ENCODE measurements at places on chromosomes 16 and 17. TPM values are rescaled to one million over a fixed set of nuclear protein-coding genes. Genes with fewer than 3 reads are reported as not detected.

GRCh38 chr17:794876-795275 lies 12.7 kb downstream of the MRM3 start:
- peak; percentile 93 for DNase-seq

GRCh38 chr16:85173146-85173980 lies 61.1 kb upstream of the CIBAR2 start:
- peak; percentile 70 for DNase-seq

DNA sequence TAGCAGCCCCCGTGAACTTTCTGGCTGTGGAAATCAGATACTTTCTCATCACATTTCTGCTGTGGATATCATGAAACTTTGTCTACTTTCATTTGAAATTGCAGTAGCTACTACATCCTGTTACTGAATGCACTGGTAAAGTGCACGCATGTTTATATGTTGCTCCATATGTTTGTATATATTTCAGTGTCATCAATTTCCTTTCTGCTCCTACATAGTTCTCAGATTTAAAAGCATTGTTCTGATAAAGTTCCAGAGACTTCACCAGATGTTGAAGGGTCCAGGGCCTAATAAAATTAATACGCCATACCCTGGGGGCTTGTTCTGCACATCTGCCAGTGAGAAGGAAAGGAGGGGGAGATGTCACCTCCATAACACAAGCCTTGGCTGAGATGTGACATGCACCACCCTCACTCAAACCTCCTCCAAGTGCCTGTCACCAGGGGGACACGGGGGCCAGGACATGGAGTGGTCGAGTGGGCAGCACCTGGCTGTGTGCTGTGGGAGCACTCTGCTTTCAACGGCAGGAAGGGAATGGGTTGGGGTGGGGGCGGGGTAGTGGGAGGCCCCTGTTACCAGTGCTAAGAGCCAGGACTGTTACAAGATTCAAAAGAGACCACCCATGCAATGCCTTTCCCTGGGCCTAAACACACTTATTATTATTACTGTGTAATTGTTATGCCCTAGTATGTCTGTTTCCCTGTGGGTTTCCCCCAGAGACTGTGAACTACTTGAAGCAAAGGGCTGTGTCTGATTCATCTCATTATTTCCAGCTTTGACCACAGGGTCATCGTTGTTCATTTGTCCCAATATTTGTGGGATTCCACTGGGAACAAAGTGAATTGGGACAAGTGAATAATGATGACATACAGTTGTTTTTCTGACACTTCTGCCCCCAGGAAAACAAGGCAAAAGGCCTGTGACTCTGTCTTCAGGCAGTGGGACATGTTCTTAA lies 193.4 kb downstream of the FOXL1 start:
- DNase-seq, result no peak

- no peak for DNase-seq
These were observed 21.6 kb upstream of the RASL10B start for GRCh38 chr17:35709874-35710273.

- no peak for DNase-seq
These were observed 33.9 kb upstream of the SEC14L1 start for GRCh38 chr17:77106874-77107358.

- DNase-seq, result no peak
These were observed 39.5 kb upstream of the HLF start for GRCh38 chr17:55225237-55225636.

GRCh38 chr17:39080421-39081078 lies 70.9 kb downstream of the PLXDC1 start:
- peak; percentile 90 for DNase-seq

DNA sequence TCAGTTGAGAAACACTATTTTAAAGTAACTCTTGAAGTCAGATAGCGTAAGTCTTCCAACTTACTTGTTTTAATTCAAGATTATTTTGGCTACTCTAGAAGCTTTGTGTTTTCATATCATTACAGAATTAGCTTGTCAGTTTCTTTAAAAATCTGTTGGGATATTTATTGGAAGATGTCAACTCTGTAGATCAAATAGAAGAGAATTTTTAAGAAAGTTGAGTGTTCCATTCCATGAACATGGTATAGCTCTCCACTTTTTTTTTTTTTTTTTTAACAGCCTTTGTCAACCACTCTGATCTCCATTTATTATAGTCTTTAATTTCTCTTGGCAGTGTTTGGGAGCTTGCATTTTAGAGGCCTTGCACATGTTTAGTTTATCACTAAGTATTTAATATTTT lies 28.7 kb downstream of the NLK start:
- DNase-seq, result no peak

- DNase-seq, result peak; percentile 44
These were observed 37.4 kb upstream of the RPH3AL start for GRCh38 chr17:390025-390424.

- no peak for DNase-seq
These were observed 20.3 kb upstream of the CALB2 start for GRCh38 chr16:71338193-71338592.

GRCh38 chr16:4307215-4308037 lies 8.4 kb upstream of the GLIS2 start:
- DNase-seq, result peak; percentile 98

DNA sequence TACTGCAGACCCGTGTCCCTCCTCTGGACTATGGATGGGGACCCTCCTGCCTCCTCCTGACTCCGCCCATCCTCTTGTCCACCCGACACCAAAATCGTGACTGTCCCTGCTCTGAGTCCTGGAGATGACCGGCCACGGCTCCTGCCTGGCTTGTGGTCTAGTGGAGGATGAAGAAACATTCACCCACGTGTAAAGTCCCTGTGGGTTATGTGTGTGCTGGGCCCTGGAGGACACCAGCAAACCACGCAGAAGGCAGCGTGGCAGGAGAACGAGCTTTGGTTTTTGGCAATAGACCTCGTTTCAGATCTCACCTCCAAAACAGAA lies 11.9 kb downstream of the SPNS2 start:
- DNase-seq, result no peak

GRCh38 chr17:75897160-75898019 lies 639 bp upstream of the TRIM65 start:
- peak; percentile 88 for DNase-seq

GRCh38 chr17:80817321-80817845 lies 174.3 kb upstream of the CHMP6 start:
- DNase-seq, result peak; percentile 62

GRCh38 chr16:65833171-65833871 lies 533.2 kb upstream of the CDH5 start:
- no peak for DNase-seq

- no peak for DNase-seq
These were observed 64.8 kb downstream of the C16orf95 start for GRCh38 chr16:87252269-87252970.

DNA sequence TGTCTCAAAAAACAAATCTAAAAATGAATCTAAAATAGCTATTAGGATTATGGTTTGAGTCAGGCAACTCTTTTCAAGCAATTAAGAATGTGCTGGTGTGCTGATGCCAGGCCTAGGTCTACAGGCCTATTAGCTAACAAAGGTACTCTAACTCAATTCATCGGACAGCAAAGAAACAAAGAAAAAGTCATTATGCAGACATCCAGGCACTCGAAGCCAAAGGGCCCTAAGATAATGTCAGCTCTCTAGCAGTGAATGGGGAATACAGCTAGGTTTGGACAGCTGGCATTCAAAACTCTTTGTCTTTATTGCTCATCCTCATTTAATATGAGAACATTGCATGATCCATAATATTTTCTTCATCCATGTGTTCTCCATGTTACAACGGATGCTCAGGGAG lies 108.5 kb downstream of the TMEM114 start:
- DNase-seq, result no peak

DNA sequence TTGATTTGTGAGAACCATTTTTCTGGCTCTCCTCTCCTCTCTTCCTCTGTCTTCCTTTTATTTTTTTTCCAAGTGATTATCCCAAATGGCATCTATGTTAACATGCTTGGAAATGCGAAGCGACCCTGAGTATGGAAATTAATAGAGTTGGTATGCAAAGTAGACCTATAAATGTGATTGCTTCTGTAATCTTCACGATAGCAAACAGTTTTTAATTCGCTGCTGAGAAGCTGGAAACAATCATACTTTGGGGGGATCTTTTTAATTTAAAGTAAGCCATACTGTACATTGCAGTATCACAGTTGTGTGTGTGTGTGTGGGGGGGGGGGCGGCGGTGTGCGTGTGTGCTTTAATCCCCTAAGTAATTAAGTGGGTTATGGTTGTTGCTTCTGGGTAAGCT lies 233.3 kb downstream of the CDH13 start:
- no peak for DNase-seq

DNA sequence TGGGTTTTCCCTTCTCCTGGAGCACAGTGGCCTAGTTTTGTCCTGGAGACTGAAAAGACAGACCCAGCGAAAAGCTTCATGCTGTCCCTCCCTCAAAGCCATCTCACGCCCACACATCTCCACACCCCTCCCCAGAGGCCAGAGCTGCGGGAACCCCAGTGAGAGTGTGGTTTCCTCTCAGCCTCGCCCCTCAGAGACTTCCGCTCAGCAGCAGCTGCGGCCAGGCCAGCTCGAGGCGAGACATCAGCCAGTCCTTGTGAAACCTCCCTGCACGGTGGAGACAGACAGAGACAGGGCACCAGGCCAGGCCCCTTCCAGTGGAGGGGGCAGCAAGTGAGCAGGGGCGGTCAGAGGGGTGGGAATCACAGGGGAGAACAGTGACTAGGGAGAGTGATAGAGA lies 77.0 kb upstream of the TNRC6C start:
- peak; percentile 98 for DNase-seq

GRCh38 chr16:2486645-2487516 lies 12.0 kb downstream of the TBC1D24 start:
- no peak for DNase-seq

DNA sequence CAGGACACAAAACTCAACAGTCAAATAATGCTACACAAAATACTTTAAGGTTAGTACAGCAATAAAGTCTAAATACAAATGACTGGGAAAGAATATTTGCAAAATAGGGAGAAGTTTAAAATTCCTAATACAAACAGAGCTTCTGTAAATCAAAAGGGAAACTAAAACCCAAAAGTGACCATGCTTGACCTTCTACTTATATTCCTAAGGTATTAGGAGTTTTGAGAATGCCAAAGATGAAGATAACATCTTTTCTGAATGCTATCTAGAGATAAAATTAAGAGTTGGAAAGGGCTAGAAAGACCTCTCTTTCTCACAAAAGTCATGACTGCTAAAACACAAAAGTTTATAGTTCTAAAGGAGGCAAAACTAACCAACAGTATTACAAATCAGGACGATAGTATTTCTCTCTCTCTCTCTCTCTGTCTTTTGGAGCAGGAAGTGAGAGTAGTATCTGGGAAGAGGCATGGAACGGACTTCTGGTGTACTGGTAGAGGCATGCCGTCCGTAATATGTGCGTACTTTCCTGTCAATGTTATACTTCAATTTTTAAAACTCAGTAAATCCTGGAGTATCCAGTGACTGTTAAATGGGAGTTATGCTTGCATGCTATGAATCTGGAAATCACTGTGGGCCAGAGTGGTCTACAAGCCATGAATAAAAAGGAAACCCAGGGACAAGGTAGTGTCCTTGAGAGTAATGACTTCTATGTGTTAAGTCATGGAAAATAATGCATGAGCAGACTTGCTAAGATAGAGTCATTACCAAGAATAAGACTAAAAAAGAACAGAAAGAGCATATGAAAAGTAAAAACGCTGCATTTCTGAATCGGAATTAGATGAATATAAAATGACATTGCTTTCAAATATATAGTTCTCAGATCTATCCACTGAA lies 49.7 kb upstream of the ANKFY1 start:
- no peak for DNase-seq

DNA sequence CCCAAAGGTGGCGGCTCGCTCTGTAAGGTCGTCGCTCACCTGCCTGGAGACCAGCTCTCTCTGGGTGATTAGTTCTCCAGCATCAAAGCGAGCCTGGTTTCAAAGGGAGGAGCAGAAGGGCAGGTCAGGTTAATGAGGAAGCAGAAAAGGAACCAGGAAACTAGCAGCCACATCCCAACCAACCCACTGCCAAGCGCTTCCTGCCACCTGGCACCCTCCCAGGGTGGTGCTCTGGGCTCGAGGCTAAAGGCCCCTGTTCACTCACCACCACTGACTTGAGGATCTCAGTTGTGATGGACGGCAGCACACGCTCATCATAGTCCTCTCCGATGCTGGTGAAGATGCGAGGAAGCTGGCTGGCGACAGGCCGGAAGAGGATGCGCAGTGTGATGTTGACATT lies 5.6 kb downstream of the PHB1 start:
- peak; percentile 51 for DNase-seq

DNA sequence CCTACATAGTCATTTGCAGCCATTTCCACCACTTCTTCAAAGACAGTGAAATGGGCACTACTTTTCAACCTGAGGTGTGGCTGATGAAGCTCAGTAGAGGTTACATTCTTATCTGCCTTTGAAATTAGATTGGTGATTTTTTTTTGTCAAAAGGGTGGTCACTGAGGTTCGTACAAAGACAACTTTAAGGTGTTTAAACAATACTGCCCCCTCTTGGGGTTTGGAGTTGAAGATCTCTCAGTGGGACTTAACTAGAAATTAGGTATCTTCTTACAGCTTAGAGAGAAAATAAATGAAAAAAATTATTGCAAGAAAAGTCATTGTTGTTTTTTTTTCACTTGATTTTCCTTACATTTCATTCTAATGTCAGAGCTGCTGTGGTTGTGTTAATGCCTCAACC lies 713.2 kb downstream of the CDH11 start:
- DNase-seq, result no peak

DNA sequence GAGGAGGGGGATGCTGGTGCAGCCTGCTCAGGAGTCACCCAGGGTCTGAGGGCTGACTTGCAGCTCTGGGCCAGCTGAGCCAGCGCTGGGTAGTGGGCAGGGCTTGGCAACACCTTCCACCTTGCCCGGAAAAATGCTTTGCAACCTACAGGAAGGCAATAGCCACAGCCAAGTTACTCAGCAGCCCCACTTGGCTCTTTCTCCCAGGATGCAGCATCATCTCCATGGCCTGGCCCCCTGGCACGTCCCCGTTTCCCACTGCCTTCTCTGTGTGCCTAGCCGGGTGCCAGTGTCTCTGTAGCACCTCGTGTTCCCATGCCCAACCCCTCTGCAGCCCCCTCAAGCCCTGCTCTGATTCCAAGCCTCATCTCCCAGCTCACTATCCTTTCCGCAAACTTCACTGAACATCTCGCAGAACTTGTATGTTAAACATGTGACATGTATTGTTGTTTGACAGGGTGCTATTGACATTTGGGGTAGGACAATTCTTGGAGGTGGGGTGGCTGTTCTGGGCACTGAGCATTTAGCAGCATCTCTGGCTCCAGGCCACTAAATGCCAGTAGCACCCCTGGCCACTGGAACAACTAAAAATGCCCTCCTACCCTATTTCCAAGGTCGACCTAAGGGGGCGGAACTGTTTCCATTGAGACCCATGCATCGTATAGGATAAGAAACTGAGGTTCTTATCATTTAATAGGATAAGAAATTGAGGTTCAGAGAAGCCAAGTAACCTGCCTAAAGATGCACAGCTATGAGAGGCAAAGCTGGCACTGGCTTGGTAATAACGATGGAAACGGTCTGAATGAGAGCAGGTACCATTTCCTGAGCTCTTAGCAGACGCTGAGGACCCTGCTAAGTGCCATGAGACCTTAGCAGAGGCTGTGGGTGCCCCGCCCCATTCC lies 12.2 kb downstream of the DEXI start:
- no peak for DNase-seq

GRCh38 chr16:70270176-70270575 lies 18.4 kb upstream of the EXOSC6 start:
- no peak for DNase-seq

The SKAP1 gene
- 1.1 TPM for total RNA-seq

The WFDC1 gene
- total RNA-seq, result 48.7 TPM

The GSE1 gene
- total RNA-seq, result 57.2 TPM

The HOXB6 gene
- 6.7 TPM for total RNA-seq

The OTOP2 gene
- not detected for total RNA-seq

The RNF222 gene
- total RNA-seq, result not detected

The KRTAP1-1 gene
- not detected for total RNA-seq

The TPSG1 gene
- total RNA-seq, result 0.52 TPM

The UNC13D gene
- total RNA-seq, result 7.3 TPM

The TPSAB1 gene
- total RNA-seq, result 12.2 TPM

The MYO1C gene
- total RNA-seq, result 270 TPM

The PDIA2 gene
- total RNA-seq, result 0.88 TPM

The CCL7 gene
- not detected for total RNA-seq
